ENCODE measurements at places on chromosomes 2 and 18. TPM values are rescaled to one million over a fixed set of nuclear protein-coding genes. Genes with fewer than 3 reads are reported as not detected.

DNA sequence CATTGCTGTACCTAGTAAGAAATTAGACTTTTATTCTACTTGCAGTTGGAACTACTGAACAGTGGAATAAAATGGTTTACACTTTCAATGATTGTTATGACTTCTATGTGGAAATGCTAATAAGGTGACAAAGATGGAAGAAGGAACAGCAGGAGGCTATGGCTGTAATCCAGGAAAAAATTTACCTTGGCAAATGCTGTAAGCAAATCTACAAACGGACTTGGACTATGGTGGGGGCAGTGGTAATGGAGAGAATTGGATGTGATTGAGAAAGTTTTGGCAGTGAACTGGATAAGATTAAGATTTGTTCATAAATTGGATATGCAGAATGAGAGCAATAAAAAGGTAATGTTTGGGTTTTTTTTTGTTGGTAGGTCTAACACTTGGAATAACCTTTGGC lies 111.0 kb upstream of the ERBB4 start:
- DNase-seq: no peak

- DNase-seq: no peak
These were observed 49.7 kb upstream of the ZNF397 start for GRCh38 chr18:35190948-35191697.

GRCh38 chr2:162074928-162075688 lies 1.1 kb upstream of the DPP4 start:
- no peak for DNase-seq

- no peak for DNase-seq
These were observed 31.8 kb upstream of the IMP4 start for GRCh38 chr2:130310881-130311280.

DNA sequence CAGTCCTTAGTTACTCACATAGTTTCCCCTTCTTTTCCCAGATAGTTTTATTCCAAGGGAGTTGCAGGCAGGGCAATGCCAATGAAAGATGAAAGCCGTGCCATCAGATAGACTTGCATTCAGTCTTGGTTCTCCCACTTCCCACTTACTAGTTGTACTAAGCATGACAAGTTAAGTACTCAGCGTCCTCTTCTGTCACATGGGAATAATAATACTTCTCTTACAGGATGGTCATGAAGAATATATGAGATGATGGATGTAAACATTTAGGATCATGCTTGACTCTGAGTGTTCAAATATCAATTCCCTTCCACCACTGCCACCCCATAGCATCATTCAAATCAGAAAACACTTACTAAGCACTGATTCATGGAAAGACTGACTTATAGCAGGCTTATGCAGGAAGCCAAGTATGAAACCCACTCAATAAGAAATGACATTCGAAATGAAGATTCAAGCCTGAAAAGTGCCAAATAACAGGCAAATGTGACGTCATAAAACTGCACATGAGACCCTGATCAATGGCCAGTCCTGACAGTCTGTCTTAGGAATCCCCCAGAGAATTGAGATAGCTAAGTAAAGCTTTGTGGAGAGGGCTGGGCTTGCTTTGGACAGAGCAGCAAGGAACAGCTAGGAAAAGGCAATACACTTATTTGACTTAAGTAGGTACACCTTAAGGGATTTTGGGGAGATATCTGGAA lies 11.1 kb upstream of the EVA1A start:
- DNase-seq: no peak

DNA sequence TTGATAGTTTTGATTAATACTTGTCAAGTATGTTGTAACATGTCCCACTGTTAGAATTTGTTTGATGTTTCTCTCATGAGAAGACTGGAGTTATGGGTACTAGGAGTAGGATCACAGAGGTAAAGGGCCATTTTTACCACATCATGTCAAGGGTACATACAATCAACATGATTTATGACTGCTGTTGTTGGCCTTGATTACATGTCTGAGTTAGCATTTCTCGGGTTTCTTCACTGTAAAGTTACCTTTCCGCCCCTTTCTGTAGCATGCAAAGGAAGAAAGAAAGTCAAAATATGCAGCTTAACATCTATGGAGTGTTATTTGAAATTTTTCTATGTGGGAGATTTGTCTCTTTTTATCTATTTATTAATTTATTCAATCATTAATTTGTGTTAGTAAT lies 1456.4 kb downstream of the SUCLG1 start:
- DNase-seq: no peak

Gene KANSL1L
- total RNA-seq: 3.7 TPM

Gene REG3G
- total RNA-seq: not detected

Gene MYL1
- total RNA-seq: not detected

Gene CHST9
- not detected for total RNA-seq

Measured in activated naive CD8-positive, alpha-beta T cell treated with anti-CD3 and anti-CD28 coated beads for 36 hours (primary cell).